Fibroblast of skin of left biceps (primary cell): ENCODE measurements at places on chromosomes 3 and 15.

DNA sequence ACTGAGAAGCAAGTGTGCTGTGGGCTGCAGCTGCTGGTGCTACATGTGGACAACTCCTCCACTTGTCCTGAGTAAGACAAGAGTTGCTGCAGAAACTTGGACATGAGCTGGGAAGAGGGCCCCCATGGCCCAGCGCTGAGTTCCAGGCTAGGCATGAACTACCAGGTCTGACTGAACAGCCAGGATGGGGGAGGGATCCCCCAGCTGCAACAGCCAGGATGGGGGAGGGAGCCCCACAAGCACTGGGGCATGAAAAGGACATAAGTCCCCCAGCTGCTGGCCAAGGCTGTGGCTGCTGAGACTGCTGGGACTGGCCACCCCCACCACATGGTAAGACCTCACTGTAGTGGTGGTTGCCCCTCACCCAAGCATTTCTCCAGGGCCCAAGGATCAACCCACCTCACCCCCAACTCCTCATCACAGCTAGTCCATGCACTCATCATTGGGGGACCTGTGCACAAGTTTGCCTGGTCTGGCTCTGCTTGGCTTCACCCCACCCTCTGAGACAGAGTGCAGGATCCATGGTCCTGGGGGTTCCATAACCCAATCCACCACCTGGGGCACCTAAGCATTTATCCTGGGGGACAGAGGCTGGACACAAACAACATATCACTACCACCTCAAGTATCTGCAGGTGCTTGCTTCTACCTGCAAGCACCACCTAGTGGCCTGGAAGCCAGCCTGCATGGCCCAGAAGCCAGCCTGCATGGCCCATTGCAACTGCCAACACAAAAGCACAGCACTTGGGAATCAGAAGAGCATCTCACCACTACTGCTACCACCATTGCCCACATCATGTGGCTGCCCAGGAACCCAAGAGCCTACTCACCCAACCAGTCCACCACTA is 84.5 kb upstream of the STT3B start:
- no peak for DNase-seq

DNA sequence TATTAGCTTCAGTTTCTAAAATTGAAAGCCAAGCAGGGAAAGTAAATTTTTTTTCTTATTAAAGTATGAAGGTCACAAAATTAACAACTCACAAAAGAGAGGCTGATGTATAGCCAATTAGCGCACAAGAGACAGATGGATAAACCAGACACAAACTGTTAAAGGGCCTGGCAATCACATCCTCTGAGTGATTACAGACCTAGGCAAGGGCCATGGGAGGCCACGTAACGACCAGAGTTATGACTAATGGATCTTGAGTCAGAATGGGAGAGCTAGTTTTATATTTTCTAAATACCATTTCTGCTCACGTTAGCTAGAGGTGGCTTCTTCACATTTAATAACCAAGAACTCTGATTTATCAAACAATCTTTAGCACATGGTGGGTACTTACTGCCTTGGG is 17.8 kb upstream of the SCAMP5 start:
- DNase-seq: no peak

GRCh38 chr15:41559239-41559782 is 299 bp downstream of the TYRO3 start:
- DNase-seq: no peak

DNA sequence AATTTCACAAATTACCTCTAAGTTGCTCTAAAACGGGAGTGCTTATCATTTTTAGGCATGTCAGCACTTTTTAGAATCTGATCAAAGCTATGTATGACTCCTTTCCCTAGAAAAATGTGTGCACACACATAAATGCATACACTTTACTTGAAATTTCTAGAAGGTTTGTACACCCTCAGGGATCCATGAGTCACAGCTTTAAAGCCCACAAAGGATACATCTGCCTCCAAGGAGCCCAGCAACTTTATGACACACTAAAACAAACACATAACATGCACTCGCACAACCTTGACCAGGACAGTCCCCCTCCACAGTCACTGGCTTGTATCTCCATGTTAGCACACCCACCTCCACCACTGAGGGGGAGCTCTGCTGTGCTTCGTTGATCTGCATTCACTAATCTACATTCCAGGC is 722.0 kb upstream of the CFAP20DC start:
- DNase-seq: peak; percentile 59

GRCh38 chr3:194395778-194396538 is 3.1 kb downstream of the GP5 start:
- peak; percentile 33 for DNase-seq

DNA sequence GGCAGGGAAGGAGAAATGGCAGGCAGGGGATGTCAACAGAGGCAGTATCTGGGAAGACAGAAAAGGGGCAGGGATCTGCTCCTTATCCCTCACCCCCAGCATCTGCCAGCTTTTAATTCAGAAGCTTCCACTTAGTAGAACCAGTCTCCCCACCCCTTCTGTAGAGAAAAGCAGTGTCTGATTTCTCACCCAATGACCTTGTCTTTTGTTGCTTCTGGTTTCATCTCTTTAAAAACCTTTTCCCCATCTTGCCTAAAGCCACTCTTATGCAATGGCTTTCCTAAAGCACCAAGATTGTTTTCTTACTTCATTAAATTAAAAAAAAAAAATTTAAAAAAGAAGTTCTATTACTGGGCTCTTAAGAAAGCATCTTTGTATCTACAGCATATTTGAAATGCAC is 27.8 kb downstream of the ARHGEF3 start:
- no peak for DNase-seq

- no peak for DNase-seq
Observed at GRCh38 chr15:70517194-70517590, 246.2 kb downstream of the UACA start.

DNA sequence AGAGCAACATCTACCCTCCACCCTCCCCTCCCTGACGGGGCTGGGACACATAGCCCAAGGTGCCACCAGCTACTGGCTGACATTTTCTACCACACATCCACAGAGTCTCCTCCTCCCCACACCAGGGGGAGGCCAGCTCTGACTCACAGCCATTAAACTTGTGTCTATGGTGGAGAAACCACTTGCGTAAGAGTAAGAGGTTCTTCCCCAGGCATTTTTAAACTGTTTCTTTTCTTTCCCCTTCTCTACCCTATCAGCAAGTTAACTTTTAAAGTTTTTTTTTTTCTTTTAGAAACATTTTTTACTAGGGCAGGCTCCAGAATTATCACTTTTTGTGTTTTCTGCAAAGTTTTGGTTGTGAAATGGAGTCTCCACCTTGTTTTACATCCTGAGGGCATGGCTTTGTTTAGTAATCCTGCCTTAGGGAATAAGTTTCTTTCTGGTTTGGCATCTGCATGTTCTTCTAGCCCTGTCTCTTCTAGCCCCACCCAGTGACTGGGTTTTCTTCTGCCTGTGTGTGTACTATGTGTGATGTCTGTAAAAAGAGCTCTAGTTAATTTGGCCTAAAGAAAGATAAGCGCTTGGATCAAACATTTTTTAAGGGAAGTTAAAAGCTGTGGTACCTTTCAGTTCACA is 148.8 kb upstream of the GADL1 start:
- DNase-seq: no peak

DNA sequence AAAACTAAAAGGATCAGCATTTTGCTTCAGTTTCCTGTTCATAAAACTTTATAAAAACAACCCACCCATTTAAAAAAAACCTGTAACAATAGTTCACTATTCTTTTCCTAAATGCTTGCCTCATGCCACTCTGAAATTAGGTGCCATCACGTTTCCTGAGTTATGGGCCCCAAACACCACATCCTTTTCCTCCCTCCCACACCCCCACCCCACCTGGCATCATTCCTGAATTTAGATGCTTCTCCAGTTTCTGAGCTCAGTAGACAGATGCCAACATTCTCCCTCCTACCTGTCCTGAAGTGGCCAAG is 11.9 kb upstream of the ARHGEF3 start:
- DNase-seq: no peak

GRCh38 chr15:95919460-95919859 is 411.0 kb upstream of the NR2F2 start:
- DNase-seq: no peak

GRCh38 chr3:194097141-194097882 is 38.6 kb upstream of the HES1 start:
- DNase-seq: no peak

DNA sequence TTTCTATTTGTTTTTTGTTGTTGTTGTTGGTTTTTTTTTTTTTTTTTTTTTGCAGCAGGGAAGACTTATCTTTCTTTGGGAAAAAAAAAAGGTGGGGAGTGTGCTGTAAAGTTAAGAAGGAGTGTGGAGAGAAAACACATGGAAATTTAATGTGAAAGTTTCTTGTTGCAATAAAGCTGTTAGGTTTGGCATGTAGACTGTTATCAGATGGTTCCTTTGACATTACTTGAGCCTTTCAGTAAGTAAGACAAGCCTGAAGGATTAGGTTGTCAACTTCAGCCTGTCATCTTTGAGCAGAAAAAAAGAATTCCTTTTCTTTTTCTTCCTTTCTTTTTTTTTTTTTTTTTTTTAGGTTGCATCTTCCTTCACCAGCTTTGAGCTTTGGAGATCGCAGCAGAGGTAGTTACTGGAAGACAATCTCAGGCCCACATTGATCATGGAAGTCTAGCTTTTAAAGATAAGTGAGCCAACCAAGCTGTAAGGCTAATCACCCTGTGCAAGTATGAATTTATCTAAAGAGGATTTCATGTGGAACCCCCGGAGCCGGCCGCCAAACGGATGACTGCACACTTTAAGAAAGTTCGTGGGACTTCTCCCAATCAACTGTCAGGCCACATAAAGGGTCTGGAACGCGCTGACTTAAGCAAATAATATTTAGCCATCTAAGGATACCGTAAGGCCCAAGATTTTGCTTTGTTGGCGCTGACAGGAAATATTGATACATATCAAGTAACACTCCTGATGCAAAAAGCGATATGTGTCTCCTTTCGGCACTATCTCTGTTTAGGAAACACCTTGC is 1040.1 kb upstream of the NR2F2 start:
- DNase-seq: no peak

DNA sequence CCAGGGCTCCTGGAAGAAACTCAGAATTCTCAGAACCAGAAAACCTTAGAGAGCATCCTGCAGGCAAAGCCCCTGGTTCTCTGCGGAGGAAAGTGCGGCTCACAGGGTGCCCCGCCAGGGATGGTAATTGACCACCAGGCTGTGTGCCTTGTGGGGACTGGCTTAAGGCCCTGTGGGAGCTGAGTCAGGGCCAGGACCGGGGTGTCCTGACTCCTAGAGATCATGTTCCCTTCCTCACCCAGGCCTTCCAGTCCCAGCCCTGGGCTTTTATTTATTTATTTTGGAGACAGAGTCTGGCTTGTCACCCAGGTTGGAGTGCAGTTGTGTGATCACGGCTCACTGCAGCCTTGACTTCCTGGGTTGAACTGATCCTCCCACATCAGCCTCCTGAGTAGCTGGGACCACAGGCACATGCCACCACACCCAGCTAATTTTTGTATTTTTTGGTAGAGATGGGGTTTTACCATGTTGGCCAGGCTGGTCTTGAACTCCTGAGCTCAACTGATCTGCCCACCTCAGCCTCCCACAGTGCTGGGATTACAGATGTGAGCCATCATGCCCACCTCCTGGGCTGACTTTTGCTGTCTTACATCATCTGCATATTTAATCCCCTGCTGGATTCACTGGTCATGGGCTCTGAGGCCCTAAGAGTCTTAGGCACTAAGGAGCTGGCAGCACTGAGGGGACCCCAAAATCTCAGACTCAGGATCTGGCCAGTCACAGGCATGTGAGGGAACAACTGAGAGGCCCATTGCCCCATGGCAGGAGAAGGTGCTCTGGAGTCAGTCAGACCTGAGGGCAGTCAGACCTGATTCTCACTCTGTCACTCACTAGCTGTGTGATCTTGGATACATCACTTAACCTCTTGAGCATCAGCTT is 20.4 kb upstream of the LAMP3 start:
- no peak for DNase-seq

DNA sequence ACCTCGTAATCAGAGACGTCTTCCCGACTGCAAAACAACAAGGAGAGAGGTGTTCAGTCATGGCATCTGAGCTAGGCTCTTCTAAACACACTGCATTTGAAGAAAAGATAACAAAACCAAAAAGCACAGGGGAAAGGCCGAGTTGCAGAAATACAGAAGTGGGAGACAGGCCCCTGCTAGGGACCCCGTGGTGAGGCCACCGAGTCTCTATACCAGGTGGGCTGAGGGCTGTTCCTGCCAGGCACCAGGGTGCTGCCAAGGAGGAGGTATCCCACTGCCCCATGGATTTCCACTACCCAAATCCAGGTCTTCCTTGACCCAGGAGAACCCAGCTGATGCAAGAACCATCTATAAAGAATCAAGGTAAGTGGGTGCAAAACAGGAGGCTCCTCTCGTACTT is 31.1 kb downstream of the RAB6B start:
- DNase-seq: no peak

DNA sequence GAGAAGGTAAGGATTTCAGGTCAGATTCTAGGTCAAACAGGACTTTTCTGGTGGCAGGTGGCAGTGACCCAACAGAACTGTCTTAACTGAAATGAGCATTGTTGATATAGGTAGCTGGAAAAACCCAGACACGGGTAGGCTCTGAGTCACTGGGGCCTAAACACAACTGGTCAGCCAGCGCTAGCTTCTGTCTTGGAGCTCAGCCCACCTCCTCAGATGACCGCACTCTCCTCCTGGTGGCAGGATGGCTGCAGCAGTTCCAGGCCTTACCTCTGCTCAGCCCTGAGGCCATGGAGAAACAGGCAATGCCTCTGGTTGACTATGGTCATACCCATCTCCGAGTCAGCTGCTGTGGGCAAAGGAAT is 61.1 kb upstream of the GATA2 start:
- no peak for DNase-seq

- DNase-seq: no peak
Observed at GRCh38 chr15:33344111-33344510, 33.3 kb downstream of the RYR3 start.
